Right renal pelvis (tissue), 4 donors: ENCODE measurements at places on chromosomes 5 and 9.

GRCh38 chr5:27020973-27021372 lies 17.4 kb downstream of the CDH9 start:
- DNase-seq = no peak

DNA sequence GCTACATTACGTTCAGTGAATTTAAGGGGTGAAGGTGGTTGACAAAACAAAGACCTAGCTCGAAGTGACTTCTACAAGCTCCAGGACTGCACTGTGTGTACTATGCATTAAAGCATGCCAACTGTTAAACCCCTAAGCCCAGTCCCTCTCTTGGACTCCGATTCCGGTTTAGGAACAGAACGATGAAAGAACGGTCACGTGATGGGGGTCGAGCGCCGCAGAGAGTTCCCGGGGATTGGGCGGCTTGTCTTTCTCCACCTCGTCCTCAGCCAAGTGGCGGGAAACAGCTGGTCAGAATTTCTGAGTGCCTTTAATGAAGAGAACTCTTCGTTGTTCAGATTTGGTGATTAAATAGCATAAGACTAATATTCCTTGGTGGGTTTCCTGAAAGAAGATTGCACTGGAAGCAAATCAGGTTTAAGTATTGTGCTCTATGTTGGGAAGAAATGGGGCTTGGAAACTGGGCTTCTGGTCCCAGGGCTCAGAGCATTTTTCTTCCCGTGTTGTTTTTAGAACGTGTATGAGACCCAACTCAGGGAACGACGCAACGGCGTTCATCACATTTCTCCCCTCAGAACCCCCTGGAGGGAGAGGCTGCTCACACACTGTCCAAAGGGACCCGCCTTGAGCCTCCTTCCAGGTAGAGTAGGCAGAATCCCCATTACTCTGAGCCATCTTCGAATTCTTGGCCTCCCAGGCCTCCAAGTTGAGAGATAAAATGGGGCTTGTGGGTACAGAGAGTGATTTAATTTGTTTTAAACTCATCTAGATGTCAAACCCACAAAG lies 25.3 kb downstream of the IRX2 start:
- no peak for DNase-seq

DNA sequence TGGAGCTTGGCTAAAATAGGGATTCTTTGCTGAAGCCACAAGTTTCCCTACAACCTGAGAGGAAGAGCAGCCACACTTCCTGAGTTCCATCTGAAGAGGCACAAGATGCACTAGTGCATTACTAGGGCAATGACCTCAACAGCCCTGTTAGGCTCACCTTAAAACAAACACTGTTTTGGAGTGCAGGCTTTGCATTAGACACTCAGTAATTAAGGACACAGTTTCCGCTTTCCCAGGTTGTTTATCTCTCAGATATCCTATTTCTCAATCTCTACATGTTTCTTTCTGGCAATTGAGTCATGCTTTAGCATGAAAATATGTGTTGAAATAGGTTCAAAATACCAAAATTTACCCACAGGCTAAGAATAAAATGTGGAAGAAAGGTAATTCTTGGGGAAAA lies 34.2 kb downstream of the EMB start:
- DNase-seq = no peak

- no peak for DNase-seq
Observed at GRCh38 chr5:112886975-112887374, 25.9 kb downstream of the SRP19 start.

DNA sequence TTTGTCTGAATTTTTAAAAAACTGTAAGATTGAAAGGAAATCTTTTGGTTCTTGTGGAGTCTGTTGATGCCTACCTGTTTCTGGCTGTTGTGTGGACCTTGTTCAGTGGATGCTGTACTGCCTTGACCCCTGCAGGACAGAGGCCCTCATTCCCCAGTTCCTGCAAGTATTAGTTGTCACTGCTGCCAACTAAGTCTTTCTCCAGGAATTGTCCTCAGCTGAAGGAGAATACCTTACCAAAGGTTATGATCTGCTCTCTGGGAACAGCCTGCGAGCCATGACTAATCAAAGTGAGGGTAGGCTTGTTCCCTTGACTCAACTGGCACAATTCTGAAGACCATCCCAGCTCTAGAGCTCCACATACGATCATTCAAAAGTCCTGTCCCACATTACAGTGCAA lies 145.3 kb upstream of the FST start:
- no peak for DNase-seq

- no peak for DNase-seq
Observed at GRCh38 chr9:121811751-121812150, 160.3 kb downstream of the DAB2IP start.

DNA sequence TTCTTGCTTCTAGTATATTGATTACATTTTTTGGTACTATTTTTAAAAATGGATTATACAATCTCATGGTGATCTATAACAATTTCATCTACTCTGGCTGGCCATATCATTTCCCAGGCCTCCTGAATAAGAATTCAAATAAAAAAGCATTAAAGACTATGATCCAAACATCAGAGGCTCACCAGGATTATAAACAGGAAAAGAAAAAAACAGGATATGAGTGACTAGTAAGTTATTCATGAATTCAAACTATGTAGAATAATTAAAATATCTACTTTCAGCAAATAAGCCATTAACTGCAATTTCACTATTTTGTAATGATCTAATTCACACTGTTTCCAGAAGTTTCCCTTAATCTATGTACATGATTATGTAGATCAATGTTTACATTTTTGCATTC lies 293.1 kb upstream of the CDH6 start:
- DNase-seq = no peak

DNA sequence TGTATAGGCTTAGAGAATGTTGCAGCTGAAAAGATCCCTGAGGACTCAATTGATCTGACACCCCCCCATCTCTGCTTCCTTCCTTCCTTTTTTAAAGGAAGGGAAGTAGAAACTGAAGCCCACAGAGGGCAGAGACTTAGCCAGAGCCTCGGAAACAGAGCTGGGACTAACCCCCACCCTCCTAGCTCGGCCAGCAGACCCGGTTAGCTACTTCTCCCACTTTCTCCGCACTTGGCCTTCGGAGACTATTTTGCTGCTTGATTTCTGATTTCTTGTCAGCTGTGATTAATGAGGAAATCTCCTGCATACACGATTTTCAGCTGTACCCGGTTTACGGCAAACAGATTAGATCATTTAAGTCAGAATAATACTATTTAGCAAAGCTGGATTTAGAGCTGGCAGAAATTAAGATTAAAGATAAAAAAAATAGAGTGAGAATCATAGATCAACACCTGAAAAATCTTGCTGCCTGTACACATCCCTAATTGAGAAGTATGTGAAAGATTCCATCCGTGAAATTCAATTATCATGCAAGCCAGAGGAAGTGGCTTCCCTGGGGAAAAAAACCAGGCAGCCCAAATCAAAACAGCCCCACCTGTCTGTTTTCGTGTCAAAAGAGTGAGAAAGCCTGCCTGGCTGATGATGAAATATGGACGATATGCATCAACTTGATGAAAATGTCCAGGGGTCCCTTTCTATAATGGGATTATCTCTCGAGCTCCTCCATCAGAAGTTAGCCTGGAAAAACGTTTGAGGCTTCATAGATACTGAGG lies 159.5 kb upstream of the SHB start:
- no peak for DNase-seq

GRCh38 chr5:139955616-139956273 lies 87.4 kb downstream of the NRG2 start:
- no peak for DNase-seq

- DNase-seq = no peak
Observed at GRCh38 chr9:90568667-90569066, 74.0 kb downstream of the DIRAS2 start.

DNA sequence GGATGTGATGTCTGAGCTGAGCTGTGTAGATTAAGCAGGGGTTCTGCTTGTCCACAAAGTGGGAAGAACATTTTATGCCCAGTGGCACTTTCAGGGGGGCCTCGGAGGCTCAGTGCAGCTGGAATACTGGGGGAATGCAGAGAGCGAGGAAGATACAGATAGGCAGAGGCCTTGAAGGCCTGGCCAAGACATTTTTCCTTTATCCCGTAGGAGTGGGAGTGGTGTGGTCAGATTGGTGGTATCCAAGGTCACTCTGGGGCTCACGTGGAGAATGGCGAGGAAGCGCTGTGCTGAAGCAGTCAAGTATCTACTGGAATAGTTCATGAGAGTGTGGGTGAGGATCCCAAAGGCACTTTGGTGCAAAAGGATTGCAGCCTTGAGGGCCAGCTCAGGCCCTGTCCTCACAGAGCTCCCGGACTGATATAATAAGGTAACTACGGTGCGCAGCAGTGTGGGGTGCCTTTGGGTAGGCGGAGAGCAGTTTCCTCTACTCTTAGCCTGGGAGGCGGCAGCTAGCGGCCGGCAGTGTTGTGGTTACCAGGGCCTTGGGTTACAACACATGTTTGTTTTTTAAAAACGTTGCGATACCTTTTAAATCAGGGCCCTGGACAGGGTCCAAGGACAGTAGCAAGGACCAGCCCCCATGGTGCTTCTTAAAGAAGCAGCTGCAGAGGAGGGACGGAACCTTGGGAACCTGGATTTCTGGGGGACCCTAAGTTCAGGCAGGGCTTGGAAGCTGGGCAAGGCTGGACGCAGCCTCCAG lies 10.8 kb upstream of the CCDC69 start:
- no peak for DNase-seq

- DNase-seq = no peak
Observed at GRCh38 chr5:160289356-160289651, 23.1 kb downstream of the CCNJL start.

DNA sequence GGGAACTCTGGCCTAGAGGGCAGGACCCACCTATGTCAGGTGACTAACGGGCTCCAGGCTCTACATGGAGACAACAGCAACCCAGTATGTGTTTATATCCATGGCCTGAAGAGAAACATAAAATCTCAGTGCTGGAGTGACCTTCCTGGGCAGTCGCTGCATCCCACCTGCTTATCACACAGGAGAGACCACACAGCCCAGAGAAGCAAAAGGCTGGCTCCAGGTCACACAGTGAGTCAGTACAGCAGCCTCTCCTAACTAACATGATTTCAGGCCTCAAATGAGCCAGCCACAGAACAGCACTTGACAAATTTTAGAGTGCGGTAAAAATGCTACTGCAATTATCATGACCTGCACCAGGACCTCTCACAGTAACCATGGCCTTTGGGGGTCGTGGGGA lies 54.0 kb upstream of the TGFBR1 start:
- DNase-seq = no peak

GRCh38 chr5:150146235-150146634 lies 9.4 kb downstream of the PDGFRB start:
- no peak for DNase-seq

DNA sequence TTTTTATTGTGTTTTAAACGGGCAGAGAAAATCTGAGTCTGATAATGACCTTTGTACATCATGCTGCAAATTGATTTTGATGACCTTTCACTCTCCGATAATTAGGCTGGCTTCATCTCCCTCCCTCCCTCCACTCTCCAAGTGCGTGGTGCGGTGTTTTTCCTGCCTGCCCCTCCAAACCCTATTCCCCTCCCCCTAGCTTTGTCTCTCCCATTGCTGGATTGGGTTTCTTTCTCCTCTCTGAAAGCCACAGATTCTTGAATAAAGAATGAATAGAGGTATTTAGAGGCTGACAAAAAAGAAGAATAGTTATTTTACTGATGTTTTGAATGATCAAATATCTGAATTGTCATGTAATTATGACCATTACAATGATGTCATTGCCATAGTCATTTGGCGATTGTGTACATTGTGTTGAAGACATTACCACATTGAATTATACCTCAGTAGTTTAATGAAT lies 571.1 kb upstream of the ZNF608 start:
- no peak for DNase-seq

- DNase-seq = no peak
Observed at GRCh38 chr9:116855881-116856662, 169.0 kb downstream of the TRIM32 start.

- no peak for DNase-seq
Observed at GRCh38 chr5:60469286-60469685, 230.7 kb downstream of the DEPDC1B start.

GRCh38 chr5:174045470-174046025 lies at the start of gene NSG2:
Gene NSG2, plus strand, starts transcription at chr5:174045706. Its CDS starts 1,050 bp downstream, at chr5:174046756.
- peak; percentile 84 for DNase-seq

DNA sequence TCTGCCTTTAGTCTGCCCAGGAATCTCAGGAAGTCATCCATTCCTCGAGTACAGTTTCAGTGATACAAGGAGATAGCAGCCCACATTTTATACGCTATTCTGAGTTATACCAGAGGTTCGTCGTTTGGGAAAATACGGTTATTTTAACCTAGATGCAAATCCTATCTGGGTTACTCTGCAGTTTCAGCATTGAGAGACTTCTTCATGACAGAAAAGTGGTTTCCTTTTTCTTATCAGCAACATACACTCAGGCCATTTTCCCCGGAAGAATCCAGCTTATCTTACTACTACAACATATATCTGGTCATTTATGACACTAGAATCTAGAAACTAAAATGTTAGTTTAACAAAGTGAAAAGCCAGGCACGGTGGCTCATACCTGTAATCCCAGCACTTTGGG lies 83.4 kb upstream of the IQGAP2 start:
- no peak for DNase-seq

- DNase-seq = no peak
Observed at GRCh38 chr5:88732862-88733261, 150.1 kb downstream of the MEF2C start.

GRCh38 chr9:76690973-76691370 lies 73.3 kb upstream of the PCA3 start:
- no peak for DNase-seq

DNA sequence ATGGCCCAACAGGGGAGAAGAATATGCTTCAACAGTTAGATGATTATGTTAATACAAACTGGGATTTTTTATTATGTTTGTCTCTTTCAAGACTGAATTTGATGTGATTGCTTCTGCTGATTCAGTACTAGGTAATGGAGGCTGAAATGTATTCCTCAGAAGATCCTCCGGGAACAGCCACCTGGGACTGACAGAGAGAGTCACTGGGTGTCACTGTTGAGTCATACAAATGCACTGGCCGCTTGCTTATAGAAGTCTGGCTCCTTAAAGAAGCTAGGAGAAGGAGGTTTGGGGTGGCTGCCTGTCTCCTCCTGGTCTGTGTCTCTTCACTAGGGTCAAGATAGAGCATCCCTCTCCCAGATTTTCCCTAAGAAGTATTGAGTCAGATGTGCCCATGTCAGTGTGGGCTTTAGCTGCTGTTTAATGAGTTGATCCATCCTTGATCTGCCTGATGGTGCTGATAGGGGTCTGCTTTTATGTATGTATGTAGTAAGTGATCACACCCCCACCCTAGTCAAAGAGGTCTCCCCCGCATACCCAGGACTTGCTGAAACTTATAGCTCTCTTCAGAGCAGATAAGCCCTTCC lies 773.4 kb downstream of the BRINP1 start:
- peak; percentile 5 for DNase-seq

DNA sequence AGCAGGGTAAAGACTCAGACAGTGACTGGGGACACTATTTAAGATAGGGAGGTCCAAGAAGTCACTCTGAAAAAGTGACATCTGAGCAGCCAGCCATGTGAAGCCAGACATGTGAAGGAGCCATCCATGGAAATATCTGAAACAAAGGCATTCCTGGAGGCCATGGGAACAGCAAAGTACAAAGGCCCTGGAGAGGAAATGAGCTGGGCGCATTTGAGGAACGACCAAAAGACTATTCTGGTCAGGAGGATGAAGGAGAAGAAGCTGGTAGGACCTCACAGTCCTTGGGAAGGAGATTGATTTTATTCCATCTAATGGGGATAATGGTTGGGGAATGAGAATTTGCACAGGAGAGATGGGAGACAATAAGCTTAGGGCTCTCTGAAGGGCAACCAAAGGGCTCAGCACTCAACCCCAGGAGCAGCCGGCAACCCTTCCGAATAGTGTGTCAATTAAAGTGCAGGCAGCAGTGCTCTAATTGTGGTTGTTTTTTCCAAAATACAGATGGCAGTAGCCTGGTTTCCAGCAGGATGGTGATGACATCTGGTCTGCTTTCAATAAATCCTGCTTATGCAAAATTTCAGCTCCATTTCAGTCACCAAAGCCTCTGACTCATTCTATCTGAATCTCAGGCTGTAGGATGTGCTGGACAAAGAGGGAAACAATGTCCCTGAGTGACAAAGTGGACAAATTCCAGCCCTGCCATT lies 26.7 kb downstream of the FOXI1 start:
- no peak for DNase-seq
